Caco-2 (cell line): ENCODE measurements at places on chromosomes 2 and 18. TPM values are rescaled to one million over a fixed set of nuclear protein-coding genes. Genes with fewer than 3 reads are reported as not detected.

HOXD13 gene
- total RNA-seq = not detected in 2 replicates

DNA sequence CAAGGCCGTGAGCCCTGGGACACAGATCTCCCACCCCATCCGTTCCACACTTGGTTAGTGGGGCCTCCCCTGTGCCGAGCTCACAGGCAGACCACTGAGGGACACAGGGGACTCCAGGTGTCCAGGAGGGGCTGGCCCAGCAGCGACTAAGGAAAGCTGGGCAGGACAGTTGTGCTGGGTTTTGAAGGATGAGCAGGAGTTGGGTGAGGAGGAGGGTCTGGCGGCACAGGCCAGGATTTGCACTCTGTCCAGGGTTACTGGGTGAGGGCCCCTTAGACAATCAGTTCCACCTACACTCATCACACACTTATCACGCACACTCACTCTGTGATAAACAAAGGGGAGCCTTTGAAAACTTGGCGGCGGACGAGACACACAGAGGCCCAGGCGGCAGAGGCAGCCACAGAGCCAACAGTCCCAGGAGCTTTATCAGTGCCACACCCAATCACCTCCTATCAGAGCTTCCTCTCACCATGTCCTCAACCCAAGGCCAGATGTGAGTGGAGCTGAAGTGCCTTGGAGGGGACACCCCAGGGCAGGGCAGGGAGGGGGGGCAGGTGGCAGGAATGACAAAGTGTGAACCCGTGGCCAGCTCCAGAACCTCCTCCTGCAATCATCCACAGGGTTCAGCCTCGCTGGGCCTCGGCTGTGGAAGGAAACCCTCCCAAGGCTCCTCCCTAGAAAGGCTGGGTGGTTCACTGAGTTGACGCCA is 26.6 kb downstream of the BIN1 start:
- no peak for DNase-seq

DNA sequence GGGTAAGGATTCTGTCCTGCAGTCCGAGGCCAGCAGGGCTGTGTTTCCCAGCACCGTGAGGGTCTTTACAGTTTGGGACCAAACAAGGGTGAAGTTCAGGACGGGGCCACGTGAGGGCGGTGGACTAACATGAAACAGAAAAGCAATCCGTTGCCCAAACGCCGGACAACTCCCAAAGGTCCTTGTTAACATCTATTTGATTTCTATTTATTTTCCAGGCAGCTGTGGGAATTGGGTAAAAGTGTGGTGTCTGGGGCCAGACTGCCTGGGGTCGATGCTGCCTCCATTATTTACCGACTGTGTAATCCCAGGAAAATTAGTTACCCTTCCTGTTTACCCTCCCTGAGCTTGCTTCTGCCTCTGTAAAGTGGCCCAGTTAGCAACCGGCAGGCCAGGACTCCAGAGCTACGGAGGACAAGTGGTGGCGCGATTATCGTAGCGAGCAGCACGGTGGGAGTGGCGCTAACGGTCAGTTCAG is 66.3 kb upstream of the TCF7L1 start:
- DNase-seq = peak; percentile 83

GRCh38 chr2:220717283-220717682 is 854.8 kb downstream of the EPHA4 start:
- no peak for DNase-seq

DNA sequence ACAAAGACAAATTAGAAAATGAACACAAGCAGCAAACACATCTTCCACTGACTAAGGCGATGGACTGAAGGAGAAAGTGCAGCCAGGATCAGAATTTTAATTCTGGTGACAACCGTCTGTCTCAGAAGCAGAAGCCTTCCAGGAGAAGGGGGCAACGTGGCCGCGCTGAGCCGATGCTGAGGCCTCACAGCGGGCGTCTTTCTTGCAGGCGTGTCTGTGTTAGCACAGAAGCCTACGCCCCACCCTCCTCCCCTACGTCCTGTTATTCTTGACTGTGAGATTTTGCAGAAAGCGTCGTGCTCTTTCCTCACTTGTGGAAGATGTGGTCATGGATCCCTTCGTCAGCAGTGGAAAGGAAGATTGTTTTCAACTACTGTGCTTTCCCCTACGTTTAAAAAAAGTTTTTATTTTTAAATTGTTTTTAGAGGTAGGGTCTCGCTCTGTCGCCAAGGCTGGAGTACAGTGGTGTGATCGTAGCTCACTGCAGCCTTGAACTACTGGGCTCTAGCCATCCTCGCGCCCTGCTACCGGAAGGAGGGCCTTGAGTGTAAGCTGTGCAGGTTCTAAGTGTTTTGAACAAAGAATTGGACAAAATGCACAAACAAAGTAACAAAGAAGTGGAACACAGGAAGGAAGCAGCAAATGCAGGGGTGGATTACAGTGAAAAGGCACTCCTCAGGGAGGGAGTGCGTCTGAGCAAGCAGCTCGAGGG is 422.0 kb downstream of the GALR1 start:
- DNase-seq = no peak

GRCh38 chr18:293536-293935 is 25.7 kb upstream of the THOC1 start:
- no peak for DNase-seq
